ENCODE measurements at places on chromosomes 7 and 10.

- no peak for DNase-seq
Observed at GRCh38 chr7:21524680-21525079, 18.2 kb upstream of the DNAH11 start.

- no peak for DNase-seq
Observed at GRCh38 chr7:12504149-12504548, 66.4 kb upstream of the SCIN start.

DNA sequence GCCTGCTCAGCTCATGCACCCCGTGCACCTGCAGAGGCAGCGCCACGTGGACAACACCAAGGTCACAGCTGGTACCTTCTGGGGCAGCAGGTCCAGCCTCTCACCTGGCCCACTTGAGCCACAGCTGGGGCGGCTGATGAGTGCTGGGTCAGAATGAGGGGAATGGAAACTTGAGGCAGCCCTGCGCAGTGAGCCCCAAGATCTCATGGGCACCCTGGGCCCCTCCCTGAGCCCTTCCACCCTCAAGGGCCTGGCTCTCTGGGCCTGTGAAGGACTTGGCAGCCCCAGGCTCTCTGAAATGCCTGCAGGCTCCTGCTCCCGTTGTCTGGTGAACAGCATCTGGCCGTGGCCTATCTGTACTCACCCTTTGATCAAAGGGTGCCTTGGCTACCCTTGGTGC lies 112.7 kb downstream of the TCERG1L start:
- DNase-seq: no peak

- DNase-seq: no peak
Observed at GRCh38 chr10:100103581-100103980, 21.9 kb upstream of the CPN1 start.

Measured in OCI-M1 (cell line).